ENCODE measurements at places on chromosomes 6 and 20.

DNA sequence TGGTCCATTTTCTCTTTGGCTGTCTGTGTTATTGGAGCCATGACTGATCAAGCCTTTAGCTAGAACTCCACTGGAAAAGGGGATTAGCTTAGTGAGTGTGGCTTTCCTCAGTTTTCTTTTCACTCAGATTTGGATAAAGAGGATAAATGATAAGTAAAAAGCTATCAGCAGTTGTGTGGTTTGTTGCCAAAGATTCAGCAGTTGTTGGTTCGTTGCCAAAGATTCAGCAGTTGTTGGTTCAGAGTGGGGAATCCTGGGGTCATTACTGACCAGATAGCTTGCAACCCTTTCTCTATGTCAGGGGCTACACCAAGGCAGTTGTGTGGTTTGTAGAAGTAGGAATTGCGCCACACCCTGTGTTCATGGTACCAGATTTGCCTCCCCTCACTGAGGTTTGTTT lies 107.7 kb upstream of the SCP2D1 start:
- DNase-seq = no peak

- DNase-seq = no peak
Measured at GRCh38 chr6:50905297-50905696, 86.6 kb downstream of the TFAP2B start.

- no peak for DNase-seq
Measured at GRCh38 chr20:2144850-2145249, 43.2 kb downstream of the STK35 start.

- no peak for DNase-seq
Measured at GRCh38 chr20:59175861-59176260, 12.2 kb downstream of the ZNF831 start.

GRCh38 chr20:36599912-36600345 lies 5.7 kb upstream of the RAB5IF start:
- no peak for DNase-seq

Measured in cortex of kidney (tissue), 1 donor.